IPS DF 19.7 (cell line): ENCODE measurements at places on chromosomes 7 and 10.

- no peak for DNase-seq
Measured at GRCh38 chr7:24384362-24385030, 100.5 kb downstream of the NPY start.

DNA sequence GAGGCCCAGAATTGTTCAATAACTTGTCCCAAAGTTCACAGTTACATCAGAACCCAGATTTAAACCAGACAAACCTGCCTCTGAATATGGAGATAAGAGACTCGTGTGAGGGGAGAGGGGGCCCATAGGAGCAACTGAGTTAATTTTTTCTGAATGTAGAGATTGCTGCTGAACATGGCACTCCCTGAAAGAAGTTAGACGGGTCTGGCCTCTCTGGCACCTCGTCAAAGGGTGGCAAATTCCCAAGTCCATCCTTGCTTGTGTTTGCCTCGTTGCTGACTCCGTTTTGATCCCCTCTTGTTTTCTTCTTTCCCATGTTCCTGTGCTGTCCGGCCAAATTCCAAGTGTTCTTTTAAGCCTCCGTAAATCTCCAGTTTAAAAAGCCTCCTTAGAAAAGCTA is 35.2 kb upstream of the YAE1 start:
- DNase-seq = no peak

GRCh38 chr7:123011766-123012369 is 16.4 kb upstream of the TAS2R16 start:
- no peak for DNase-seq

GRCh38 chr7:4801839-4802231 is 26.4 kb downstream of the AP5Z1 start:
- DNase-seq = no peak

- no peak for DNase-seq
Measured at GRCh38 chr10:111075577-111076185, 1.1 kb upstream of the ADRA2A start.

DNA sequence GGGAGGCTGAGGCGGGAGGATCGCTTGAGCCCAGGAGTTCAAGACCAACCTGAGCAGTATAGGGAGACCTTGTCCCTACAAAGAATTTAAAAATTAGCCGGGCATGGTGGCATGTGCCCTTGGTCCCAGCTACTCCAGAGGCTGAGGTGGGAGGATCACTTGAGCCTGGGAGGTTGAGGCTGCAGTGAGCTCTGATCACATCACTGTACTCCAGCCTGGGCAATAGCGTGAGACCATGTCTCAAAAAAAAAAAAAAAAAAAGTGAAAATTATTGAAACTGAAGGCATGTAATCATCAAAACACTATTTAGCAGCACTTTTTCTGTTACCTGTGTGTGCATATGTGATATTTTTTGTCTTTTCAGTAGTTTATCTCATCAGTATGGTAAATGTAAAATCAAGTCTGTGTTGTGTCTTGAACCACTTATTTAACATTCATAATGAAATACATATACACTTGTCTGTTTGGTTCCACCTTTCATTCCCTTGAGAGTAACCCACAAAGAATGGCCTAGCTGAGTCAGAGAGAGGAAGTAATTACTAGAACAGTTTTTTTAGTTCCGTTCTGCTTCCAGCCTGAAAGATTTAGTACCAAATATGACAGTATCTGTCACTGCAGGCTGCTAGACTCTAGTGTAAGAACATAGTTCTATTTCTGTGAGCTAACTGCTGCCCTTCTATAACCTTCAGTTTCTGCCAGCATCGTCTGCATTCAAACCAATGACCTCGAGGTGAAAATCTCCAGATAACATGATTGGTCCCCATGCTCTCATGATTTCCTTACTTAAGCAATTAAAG is 68.6 kb downstream of the MMRN2 start:
- DNase-seq = no peak

- no peak for DNase-seq
Measured at GRCh38 chr7:16066805-16067459, 354.4 kb downstream of the CRPPA start.

DNA sequence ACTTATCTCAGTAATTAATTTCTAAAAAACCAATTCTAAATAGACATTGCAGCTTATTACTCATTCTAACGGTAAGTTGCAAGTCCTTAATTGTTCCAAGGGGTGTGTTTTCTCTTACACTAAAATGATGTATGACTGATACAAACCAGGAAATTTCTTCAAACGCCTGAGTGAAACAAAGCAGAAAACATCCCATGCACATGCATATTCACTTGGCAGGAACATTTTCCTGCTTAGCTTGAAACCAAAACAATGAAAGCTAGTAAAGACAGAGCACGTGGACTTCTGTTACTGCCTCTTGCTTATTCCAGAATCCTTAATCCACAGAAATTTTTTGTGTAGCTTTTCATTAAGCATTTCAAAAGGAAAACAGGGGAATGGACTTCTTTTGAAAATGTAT is 187.7 kb downstream of the MTERF1 start:
- DNase-seq = no peak

GRCh38 chr7:24898691-24899090 is 81.3 kb downstream of the OSBPL3 start:
- no peak for DNase-seq

- DNase-seq = no peak
Measured at GRCh38 chr10:91887272-91888076, 21.8 kb downstream of the FGFBP3 start.

DNA sequence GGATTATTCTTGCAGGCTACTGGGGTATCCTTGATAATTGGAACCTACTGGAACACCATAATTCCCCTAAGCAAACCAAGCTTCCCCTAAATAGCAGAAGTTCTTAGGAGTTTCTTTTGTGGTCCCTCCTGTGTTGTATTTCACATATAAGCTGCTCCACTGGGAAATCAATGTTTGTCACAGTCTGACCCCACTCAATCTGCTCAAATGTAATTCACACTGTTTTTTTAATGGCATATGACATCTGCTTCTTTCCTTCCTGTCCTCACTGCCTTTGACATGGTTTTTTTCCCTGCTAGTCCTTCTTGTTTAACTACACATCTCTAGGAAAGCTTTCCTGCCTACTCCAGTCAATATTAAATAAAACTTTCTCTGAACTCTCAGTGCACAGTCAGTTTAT is 1.8 kb upstream of the PTPRZ1 start:
- no peak for DNase-seq

GRCh38 chr7:157464971-157465886 is 128.4 kb downstream of the DNAJB6 start:
- DNase-seq = no peak

GRCh38 chr10:88896372-88896993 is 16.4 kb downstream of the STAMBPL1 start:
- DNase-seq = no peak

GRCh38 chr7:5491251-5492019 is 67.8 kb upstream of the TNRC18 start:
- DNase-seq = no peak

GRCh38 chr10:113788604-113789083 is 37.2 kb downstream of the PLEKHS1 start:
- no peak for DNase-seq
